AML-193 (cell line): ENCODE measurements at places on chromosomes 5 and 9.

GRCh38 chr9:102273952-102274351 is 535.5 kb upstream of the GRIN3A start:
- DNase-seq: no peak

DNA sequence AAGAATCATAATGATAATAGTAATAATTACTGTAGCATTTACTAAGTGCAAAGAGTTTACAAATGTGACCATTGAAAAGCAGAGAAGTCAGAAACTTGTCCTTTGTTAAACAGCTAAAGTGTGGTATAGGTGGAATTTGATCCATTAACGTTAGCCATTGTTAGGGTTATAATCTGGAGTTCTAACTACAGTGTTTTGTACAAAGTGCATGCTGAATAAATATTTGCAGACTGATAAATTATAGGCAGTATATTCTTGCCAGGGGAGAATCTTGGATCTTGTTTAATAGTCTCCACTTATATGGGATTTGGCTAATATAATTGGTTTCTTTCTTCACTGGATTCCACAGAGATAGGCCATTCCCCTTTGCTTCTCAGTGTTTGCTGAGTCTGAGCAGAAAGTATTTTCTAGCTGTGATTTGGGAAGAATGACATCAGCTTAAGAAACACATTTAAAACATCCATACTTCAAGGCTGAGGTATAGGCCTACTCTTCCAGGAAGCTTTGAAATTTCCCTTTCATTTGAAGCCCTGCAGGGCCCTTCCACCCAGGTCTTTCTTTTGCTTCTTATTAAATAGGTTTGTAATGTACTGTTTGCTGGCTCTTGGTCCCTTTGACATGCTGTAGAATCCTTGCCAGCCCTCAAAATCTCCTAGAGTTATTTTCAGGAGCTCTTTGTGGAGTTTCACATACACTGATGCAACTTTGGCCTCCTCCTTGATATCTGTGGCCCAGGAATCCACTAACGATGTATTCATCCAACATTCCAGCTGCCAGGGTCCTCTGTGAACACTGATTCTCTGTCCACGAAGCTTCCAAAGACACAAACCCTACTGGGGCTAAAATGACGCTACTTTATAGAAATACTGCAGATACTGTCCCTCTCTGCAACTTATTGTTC is 51.4 kb downstream of the ATP10B start:
- DNase-seq: no peak

DNA sequence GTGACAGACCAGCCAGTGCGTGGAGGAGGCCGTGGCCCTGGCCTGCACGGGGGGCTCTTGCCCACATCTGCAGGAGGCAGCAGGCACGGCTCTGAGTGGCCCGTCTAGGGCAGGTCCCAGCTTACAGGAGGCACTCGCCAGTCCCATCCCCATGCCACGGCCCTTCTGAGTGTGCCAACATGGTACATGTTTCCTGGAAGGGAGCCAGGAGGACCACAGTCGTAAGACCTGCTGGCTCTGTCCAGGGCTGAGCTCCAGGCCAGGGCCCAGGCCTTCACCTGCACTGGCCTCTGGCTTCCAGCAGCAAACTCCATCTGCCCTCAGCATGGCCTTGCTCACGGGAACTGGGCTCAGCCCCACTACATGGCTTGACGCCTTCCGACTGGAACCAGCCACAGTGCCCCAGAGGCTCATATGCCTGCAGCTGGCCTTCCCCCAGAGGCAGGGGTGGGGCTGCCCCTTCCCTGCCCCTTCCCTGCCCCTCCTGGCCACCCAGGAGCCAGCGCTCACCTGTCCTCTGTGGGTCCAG is 3.8 kb downstream of the NKD2 start:
- no peak for DNase-seq

DNA sequence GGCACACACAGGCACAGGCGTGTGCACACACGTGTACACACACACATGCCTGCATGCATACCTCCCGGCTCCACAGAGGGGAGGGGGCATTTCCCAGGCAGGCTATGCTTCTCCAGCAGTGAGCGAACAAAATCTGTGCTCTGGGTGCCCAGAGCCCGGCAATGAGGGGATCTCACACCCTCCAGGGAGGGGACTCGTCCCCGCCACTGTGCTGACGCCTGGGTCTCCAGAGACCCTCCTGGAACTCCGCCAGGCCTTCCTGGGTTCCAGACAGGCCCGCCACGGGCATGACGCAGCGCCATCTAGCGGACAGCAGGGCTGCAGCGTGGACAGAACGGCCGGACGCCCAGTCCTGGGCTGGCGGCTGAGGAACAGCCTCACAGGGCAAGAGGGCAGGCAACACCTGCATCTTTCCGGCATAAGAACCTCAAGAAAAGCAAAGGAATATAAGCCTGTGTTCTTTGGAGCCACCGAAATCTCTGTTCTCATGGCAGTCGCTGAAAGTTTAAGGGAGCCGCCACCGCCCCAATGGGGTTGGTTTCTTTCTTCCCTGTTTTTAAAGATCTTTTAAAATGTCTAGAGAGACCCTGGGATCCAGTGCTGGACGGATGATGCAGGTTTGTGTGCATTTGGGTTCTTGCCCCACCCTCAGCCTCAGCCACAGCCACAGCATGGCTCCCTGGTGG is 135.6 kb upstream of the PPP1R26 start:
- DNase-seq: peak; percentile 1

DNA sequence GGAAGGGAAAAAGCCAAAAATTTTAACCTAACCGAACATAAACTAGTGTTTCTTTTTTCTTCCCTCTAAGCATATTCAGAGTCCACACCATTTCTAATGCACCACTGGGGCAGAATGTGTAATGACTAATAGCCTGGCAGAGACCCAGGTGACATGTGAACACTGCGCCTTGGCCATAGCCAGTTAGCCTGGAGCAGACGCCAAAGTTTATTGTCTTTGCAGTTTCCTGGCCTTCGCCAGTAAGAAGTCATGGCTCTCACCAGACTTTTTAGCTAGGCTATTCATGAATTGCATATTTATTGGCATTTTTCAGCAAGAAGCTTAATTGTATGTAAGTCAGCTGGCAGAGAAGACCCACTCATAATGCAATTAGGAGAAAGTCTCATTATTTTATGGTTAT is 182.8 kb upstream of the SLC27A6 start:
- DNase-seq: no peak

DNA sequence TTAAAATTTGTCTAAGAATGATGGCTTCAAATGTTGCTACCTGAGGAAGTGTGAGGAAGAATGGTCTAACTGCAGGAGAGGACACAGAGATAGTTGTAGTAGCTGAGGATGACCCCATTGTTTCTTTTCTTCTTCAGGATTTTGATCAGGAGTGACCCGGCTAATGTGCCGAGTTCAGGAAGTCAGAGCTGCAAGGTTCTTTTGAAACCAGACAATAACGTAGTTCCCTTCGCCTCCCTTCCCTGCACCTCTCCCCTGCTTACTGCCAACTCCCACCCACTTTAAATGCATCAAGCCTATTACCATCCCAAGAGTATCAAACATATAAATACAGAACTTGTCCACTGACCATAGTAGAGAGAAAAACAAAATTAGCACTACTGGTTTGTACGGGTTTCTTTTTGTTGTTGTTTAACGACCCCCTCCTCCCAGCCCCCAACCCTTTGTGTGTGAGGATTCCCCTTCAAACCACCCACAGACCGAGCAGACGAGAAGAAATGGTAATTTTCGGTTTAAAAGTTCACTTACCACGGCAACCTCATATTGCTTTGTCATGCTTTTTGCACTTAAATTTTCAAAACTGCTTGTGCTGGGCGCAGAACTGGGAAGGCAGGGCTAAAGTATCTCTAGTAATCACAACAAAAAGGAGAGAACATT is 23.5 kb upstream of the ELAVL2 start:
- no peak for DNase-seq

DNA sequence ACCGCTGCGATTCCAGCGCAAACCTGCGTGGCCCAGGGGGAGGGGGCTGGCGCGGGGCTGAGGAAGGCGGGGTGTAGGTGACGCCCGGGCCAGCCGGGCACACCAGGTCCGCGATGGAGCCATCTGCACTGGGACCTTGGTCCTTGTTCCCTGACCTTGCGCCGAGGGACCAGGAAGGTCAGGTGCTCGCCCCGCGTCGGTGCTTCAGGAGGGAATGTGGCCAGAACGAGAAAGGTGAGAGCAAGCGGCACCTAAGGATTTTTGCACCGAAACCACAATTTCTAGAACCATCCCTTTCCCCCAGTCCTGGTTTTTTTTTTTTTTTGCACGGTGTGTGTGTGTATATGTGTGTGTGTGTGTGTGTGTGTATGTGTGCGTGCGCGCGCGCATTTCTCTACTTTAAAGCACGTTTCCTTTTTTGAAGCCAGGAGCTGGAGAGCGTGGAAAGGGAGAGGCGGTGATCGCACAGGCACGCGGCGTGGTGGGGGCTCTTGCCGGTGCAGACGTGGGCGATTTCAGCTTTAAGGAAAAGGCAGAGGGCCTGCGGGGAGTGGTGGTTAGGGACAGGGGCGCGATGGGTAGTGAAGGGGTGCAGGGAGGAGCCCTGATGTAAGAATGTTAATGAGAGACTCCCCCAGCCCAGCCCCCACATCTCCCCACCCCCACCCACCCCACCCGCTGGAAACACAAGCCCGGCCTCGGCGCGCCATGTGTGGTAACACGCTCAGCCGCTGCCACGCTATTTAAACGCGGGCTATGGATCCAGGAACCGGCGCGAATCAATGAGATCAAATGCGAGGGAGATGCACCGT is at the start of gene NPR3:
TSS of gene NPR3 (plus strand) at position 772 of the 812 bp plus-strand sequence. CDS start 456 bp downstream, outside the sequence.
- DNase-seq: no peak

GRCh38 chr5:61332358-61332749 is 296 bp downstream of the ZSWIM6 start:
- DNase-seq: no peak

GRCh38 chr9:35294066-35294465 is 132.3 kb downstream of the UNC13B start:
- no peak for DNase-seq

DNA sequence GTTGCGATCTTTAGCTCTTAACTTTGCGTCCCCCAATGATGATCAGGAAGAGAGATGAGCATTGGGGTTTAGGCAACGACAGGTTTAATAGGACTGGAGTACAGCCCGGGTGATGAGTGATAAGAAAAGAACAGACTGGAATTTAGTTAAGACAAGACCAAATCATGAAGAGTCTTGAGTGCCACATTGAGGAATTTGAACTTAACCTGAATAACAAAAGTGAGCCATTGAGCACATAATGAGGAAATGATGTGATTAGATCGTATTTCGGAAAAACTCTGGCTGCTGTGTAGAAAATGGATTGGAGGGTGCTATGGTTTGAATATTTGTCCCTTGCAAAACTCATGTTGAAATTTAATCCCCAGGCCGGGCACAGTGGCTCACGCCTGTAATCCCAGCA is 83.2 kb upstream of the MELK start:
- no peak for DNase-seq

- DNase-seq: no peak
Observed at GRCh38 chr5:121189342-121190305, 662.1 kb upstream of the FTMT start.

- no peak for DNase-seq
Observed at GRCh38 chr9:2624051-2624682, 2.6 kb downstream of the VLDLR start.

DNA sequence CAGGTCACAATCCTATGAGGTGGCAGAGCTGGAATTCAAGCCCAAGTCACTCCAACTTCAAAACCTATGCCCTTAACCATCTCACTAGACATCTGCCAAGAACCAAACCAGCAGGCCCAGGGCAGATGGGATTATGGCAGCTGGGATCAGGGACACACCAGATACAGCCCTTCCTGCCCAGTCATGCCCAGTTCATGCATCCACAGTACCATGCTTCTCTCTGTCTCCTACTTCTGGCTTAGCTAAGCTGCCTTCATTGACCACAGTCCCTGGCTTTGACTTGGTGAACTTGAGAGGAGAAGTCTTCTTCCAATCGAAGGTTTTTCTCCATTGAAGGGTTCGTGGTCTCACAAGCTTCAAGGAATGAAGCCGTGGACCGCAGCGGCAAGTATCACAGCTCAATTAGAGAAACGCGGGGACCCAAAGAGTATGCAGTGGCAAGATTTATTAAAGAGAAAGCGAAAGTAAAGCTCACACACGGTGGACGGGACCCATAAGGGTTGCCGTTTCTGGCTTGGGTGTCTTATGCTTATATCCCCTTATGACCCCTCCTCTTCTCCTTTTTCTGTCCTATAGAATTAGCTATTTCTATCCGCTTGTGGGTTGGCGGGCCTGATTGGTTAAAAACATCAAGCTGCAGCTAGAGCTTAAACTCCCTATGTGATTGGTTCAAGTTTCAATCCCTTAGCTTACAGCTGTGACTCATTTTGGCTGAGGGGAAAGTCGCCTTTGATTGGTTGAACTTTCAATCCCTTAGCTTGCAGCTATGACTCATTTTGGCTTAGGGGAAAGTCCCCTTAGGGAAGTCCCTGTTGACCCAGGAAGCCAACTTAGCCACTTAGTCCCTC is 101.2 kb downstream of the TRIM36 start:
- DNase-seq: no peak
